ENCODE measurements at places on chromosomes 12 and 14.

- DNase-seq: no peak
Observed at GRCh38 chr14:93729993-93730392, 58.3 kb downstream of the PRIMA1 start.

DNA sequence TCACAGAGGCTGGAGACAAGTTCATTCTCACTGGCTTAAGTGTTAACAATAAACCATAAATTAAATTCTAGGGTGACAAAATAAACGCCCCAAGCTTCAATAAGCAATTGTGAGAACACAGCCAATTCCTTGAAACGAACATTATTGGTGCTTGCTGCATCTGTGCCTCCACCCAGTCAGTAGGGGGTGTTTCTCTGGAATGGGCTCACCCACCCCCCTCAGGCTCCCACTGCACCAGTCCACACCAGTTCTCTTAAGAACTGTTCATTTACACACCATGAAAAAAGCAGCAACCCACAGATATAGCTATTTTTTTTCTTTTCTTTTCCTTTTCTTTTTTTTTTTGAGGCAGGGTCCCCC, 34.7 kb downstream of the CDC42BPB start:
- no peak for DNase-seq

- DNase-seq: no peak
Observed at GRCh38 chr14:77256694-77257093, 14.3 kb downstream of the NGB start.

DNA sequence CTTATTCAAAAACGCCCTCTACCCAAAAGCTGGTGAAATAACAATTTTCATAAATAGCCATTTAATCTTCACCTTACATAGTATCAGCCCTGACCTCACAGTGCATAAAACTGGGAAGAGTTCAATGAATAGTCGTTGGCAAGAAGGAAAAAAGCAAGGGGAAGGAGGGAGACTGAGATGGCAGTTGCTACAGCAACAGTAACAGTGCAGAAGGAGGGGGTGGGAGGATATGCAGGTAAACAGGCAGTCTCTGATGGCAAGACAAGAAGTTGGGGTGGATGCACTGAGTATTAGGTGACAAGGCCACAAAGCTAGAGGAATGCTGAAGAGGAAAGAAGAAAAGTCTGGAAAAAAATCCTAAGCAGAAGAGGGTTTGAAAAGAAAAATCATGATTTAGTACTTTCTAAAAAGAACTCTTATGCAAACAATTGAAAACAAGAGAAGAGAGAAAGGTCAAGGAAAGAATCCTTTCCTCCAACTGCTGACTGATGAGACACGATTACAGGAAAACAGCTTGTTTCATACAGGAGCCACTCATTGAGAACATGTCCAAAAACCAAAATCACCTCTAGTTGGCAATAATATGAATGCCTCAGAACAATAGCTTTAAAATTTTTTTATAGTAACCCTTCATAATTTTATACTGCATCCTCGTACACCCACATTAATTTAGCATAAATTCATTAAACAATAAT, 56.0 kb downstream of the DCAF5 start:
- no peak for DNase-seq

GRCh38 chr12:46677749-46678148, 148.0 kb downstream of the SLC38A4 start:
- no peak for DNase-seq

- DNase-seq: no peak
Observed at GRCh38 chr12:76266797-76267196, 81.4 kb downstream of the BBS10 start.
